ENCODE measurements at places on chromosomes 2 and 18.

DNA sequence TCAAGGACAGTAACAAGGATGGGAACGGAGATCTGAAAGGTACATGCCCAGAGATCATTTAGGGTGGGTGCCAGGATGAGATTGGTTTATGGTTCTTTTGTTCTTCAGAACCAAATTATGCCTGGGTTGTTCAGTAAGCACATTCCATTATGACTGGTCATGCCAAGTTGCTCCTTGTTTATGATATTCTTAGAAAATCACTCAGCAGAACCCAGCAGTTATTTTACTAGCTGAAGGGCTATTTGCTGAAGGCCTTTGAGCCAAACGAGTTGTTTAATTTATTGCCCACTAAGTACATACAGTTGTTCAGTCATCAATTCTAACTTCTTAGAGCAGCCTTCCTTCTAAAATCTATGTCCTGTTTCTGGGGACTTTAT, 635 bp downstream of the SLC3A1 start:
- DNase-seq, result no peak

DNA sequence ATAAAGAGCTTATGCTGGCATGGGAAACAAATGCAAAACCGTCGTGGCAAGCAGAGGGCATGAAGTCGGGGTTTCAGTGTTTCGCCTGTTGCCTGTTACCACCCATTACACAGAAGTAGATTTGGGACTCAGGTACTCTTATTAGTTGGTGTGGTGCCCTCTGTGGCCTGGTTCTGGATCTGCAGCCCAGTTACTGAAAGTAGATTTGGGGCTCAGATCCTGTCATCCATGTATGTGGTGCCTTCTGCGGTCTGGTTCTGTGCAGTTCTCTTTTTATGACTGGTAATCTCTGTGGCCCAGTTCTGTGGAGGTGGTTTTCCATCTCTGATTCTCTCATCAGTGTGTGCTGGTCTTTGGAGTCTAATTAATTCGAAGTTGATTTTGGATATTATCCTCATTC, 45.2 kb downstream of the ADNP2 start:
- DNase-seq, result peak; percentile 35

GRCh38 chr2:175535631-175536030, 354.1 kb upstream of the ATP5MC3 start:
- no peak for DNase-seq

GRCh38 chr2:121804340-121804739, 48.9 kb downstream of the TSN start:
- DNase-seq, result no peak

DNA sequence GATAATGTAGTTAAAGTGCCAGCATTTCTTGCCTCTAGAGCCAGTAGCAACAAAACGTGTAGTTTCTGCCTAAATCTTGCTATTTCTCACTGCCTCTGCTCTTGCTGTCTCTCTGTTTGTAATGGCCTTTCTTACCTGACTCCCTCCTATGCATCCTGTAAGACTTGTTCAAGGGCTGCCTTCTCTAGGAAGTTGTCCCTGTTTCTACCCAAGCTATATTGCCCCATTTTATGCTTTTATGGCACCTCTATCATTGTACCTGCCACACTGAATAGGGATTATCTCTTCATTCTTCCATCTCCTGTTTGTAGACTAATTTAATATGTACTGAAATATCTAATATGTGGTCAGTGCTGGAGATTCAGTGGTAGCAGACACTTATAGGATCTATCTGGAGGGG, 49.2 kb downstream of the PLCL1 start:
- no peak for DNase-seq

DNA sequence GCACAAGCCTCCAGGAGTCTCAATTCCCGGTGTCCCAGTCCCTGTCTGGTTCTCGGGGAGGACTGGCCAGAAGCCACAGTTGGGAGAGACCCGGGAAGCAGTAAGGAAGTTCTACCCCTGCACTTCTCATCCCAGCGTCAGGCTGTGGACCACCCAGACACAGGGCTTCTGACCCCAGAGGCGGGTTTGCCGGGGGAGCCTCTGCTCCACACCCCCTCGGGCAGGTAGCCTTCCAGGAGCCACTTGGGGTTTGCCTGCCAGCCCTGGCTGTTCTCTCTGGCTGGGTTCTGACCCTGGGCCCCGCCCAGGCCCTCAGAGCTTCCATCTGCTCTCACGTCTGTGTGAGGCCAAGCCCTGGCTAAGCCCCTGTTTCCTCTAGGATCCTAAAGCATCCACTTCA, 94.4 kb upstream of the GPC1 start:
- DNase-seq, result no peak

DNA sequence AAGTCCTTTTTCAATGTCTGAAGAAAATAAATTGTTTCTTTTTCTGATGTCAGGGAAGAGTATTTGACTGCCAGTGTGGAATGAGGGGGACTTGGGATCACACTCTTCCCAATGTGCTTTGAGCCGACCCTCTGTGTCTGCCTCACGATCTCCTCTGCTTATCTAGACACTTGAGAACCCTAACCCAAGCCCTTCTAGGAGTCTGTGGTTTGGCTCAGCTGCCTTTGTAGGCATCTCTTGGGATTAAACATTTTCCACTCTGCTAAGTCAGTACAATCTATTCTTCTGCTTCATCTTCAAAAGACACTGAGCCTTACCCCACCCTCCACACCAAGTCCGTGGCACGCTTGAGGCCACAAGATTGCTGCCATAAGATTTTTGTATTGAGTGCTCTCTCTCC, 19.4 kb downstream of the FAM110C start:
- DNase-seq, result no peak

GRCh38 chr2:105129722-105130232, 91.9 kb downstream of the MRPS9 start:
- no peak for DNase-seq

DNA sequence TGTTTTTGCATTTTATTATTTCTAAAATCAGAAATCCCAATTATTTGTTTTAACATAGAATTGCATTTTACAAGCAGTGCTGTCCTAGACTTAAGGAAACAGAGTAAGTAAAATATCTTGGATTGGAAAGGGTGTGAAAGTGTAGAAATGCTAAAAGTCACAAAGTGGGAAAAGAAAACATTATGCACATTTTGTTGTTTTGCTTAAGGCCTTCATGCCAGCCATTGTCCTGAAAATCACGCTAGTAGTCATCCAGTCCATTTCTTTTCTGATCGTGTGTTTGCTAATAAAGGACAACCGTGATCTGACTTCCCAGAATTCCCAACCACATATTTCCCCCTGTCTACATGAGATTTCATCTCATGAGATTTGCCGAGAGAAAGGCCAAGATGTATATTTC, 199.1 kb downstream of the PTGR3 start:
- DNase-seq, result no peak

DNA sequence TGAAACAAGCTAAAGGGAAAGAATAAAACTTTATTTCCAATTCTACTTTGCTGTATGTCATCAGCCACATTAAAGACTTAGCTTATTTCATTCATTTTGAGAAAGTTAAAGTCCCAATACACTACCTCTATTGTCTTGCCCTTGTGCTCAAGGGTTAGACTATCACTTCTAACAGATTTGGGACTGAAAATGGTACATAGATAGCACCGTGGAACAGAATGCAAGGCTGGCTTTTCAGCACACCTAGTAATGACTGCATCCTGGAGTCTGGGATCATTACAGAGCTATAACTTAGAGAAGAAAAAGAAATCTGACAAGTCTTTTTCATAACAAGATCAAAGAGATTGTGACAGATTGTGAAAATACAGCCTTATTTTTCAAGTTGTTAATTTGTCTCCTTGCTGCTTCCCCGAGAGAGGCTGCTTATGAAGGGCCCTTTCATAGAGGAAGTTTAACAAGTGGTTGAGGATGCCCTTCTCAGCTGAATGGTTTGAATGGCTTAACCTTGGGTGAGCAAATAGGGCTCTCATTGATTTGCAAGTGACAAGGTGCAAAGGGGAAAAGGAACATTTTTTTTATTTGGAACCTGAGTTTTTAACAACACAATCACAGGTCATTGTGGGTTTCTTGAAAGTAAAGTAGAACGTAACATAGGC, 371.8 kb downstream of the EPHA4 start:
- DNase-seq, result no peak

- DNase-seq, result no peak
These were observed 186.0 kb downstream of the ANKRD30B start for GRCh38 chr18:14933964-14934363.
